ENCODE measurements at places on chromosomes 6 and 20.

GRCh38 chr6:166244353-166245045, 63.7 kb downstream of the PRR18 start:
- DNase-seq: no peak

- DNase-seq: peak; percentile 53
These were observed 140.8 kb upstream of the CARMIL1 start for GRCh38 chr6:25138233-25138933.

DNA sequence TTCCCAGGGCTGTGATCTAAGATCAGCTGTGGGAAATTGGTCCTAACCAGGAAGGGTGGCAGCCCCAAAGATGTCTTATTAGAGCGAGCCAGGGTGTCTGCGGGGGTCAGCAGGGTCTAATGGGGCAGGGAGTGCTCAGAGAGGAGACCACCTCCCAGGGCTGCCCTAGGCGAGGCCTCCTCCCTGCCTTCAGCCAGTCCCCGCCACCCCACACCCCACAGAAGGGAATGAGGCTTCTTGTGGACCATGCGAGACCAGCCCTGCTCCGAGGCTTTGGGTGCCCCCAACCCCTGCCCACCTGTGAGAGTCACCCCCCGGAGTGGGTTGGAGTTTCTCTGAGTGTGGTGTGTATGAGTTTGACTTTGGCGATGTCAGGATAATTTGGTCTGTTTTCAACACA, 37.8 kb downstream of the SYNJ2 start:
- DNase-seq: no peak

GRCh38 chr20:48661575-48662455, 166.0 kb downstream of the PREX1 start:
- DNase-seq: no peak

DNA sequence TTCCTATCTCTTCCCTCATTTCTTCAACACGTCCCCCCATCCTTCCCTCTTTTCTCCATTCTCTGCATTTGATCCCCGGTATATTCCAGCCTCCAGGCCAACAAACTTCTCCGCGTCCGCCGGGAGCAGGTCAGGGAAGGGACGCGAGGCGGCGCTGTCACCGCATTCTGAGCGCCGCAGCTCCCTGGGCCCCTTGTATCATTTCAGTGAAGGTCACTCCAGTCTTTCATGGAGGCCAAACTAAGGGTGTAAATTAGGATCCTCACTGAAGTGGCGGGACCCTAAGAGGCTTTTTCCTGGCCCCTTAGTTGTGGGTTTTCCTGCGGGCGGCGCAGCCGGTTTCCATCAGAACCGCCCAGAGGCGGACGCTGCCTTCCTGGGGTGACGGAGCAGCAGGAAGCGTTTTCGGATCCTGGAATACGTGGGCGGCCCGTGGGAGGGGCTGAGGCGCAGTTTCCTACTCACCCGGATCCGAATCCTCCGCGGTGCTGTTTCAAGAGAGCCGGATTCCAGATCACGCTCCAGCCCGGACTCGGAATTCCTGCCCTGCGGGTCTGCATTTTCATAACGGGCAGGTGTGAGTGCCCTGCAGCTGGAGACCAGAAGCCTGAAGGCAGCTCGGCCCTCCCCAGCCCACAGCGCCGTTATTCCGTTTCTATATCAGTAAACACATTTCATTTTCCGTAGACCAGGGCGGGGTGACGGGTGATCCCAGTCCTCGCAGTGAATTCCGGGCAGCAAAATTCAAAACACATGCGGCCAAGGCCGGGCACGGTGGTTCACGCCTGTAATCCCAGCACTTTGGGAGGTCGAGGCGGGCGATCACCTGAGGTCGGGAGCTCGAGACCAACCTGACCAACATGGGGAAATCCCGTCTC, 3.6 kb upstream of the MICA start:
- peak; percentile 45 for DNase-seq

DNA sequence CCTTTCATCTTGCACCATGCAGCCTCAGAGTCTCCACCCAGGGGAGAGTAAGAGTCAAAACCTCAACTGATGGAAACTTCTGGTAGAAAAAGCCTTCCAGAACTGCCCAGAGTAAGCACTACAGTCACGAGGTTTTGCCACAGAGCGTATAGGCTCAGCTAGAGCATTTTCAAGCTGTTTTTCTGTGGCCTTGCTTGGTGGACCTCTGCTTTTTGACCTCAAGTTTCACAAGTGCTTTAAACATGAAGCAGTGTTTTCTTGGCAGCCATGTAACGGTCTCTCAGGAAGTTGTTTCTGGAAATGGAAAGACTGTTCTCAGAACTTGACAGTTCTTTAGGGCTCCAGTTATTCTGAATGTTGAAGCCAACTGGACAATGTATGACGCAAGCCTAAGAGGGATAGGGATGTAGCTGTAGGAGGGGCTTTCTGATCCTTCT, 146.5 kb downstream of the ZDHHC14 start:
- DNase-seq: no peak

- no peak for DNase-seq
These were observed 77.4 kb upstream of the MTHFD1L start for GRCh38 chr6:150788089-150788488.

GRCh38 chr6:15376900-15377487, 131.1 kb downstream of the JARID2 start:
- DNase-seq: no peak

DNA sequence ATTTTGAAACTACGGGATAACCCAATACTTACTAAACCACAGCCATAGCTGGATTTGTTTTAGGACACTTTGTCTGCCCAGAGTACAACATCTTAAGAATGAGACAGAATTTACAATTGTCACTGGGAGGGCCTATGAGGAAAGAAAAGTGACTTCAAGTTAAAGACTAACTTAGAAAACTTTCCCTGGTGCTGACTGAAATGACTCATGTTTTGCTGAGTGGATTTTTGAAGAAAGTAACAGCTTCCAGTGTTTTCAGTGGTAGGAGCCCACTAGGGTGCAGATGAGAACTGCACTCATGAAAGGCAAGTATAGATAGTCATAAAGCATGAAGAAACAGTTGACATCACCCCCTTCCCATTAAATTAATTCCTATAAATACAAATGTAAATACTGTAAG, 988.2 kb upstream of the MAP3K7 start:
- no peak for DNase-seq

DNA sequence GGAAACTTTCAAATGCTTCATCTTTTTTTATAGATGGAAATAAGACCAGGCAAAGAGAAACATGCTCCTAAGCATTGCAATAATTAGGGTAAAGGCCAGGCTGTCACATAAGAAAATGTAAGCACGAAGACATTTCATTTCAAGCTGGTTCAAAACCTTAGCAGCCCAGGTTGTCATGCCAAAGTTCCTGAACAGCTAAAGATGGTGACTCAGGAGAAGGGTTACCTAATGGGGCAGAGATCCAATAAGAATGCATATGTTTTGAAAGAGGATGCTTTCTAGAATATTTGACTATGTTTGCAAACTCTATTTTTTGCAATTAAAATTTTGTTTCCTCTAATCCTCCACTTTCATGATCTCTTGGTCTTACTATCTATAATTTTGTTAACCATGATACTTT, 65.6 kb upstream of the PHACTR2 start:
- no peak for DNase-seq

DNA sequence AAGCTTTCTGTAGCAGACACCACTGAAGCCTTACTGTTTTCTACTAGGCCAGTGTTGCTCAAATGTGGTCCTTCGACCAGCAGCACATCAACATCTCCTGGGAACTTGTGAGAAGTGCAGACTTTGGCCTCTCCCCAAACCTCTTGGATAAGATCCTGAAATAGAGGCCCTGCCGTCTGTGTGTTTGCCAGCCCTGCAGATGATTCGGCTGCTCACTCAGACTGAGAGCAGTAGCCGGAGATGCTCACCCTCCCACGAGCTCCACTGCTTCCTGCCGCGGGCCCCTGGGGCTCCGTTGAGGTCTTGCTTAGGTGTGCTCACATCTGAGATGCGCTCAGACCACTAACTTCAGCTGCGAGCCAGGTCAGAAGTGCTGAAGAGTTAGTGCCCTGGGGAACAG, 129.5 kb upstream of the SSTR4 start:
- DNase-seq: no peak

DNA sequence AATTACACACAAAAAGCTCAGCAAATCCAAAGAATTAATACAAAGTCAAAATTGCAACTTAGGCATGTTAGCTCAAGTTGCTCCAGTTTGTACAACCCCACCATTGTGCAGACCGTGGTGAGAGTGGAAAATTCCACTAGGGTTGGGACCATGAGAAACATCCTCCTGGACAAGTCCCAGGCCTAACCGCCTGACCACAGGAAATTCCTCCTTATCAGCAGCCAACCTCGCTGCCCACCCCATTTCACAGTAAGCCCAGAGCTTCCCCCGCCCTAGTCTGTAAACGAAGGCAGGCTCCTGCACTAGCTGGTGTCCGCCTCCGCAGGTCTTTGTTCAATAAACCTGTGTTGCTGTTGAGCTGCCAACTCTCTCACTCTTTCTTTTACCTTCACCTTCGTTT, 1023.3 kb downstream of the EYS start:
- no peak for DNase-seq

- DNase-seq: no peak
These were observed 26.8 kb upstream of the RPN2 start for GRCh38 chr20:37152284-37152683.

DNA sequence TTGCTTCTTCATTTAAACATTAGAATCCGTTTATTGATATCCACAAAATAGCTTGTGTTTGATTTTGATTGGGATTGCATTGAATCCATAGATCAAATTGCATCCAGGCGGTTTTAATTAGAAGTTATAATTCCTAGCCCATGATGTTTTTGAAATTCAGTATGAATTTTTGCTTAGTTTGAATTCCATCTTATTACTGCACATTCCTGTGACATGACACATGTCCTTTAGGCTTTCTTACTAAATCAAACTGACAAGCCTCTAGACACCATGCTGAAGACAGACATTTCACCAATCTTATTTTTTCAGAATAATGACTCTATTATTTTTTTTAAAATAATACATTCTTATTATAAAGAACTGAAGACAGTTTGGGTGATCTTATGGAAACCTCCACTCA, 21.4 kb upstream of the PI16 start:
- no peak for DNase-seq

DNA sequence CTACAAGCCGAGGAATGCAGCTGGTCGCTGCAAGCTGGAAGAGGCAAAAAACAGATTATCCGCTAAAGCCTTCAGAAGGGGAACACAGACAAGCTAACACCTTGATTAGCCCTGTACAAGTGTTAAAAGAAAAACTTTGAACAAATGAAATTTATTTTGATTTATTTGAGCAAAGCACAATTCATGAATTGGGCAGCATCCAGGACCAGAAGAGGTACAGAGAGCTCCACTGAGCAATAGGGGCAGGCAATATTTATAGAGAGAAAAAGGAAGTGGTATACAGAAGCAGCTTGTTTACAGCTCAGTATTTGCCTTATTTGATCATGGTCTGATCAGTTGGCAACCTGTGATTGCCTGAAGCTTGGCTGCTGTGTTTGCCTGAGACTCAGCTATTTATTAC, 17.6 kb downstream of the HLA-DOB start:
- no peak for DNase-seq

GRCh38 chr6:13761361-13762036, 49.9 kb upstream of the RANBP9 start:
- DNase-seq: peak; percentile 56

GRCh38 chr6:36130667-36131510, 576 bp downstream of the MAPK13 start:
- DNase-seq: no peak

GRCh38 chr20:1579488-1579887, 22.0 kb upstream of the SIRPD start:
- no peak for DNase-seq

GRCh38 chr20:57177636-57178280, 88.7 kb downstream of the BMP7 start:
- no peak for DNase-seq

DNA sequence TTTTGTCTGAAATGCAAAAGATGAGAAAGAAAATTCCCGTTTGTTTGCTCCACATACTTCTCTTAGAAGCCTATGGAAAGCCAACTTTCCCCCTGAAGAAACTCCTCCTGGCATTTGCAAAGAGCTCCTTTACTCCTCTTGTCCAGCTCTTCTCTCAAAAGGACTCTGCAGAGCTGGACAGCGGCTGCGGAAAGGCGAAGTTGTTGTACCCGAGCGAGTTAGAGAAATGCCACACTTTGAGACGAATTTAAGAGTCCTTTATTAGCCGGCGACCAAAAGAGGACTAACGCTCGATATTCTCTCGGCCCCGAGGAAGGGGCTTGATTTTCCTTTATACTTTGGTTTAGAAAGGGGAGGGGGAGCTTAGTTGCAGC, 157.8 kb downstream of the TRIM27 start:
- DNase-seq: no peak

GRCh38 chr6:54519161-54519560, 210.9 kb downstream of the TINAG start:
- no peak for DNase-seq

DNA sequence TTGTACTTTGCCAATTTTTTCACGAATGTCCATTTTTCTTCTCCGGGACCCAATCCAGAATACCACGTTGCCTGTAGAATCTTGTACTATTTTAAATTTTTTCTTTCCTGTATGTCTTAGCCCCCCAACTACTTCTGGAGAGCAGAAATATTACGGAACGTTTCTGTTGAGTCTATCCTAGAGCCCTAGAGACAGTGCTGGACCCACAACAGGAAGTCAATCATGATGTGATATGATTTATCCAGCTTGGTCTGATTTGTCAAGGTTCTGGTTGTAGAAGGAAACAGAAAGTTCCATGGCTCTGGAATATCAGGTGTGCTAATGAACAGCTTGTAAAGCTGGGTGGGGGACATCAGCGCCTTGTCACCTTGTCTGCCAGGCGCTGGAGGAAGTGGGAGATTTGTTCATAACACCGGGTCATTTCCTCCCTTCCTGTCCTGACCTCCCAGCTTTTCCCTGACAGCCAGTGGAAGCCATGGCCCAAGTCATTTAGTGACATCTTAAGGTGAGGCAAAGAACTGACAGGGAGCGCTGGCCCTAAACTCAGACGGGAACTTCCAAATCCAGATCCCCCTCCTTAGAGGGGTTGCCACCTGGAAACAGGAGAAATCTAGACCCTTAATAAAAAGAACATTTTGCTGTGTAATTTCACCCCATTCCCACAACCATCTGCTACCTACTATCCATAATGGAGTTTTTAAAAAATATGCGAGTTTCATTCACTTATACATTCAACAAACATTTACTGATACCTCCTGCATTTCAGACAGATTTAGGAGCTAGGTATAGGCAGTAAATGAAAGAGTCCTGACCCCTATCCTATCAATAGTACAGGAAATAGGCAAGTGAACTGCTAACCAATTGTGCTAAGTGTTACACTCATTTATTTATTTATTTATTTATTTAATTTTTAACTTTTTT, 130.5 kb downstream of the ZFP64 start:
- DNase-seq: no peak

- DNase-seq: no peak
These were observed 60.2 kb downstream of the SCML4 start for GRCh38 chr6:107763946-107764345.
